ENCODE measurements at places on chromosomes 12 and 14.

GRCh38 chr14:36857136-36857535 lies 195.5 kb downstream of the PAX9 start:
- DNase-seq: no peak

- DNase-seq: no peak
These were observed 200.3 kb upstream of the PLEKHG7 start for GRCh38 chr12:92502417-92503028.

GRCh38 chr12:55041345-55042055 lies 21.7 kb downstream of the NEUROD4 start:
- DNase-seq: no peak

- no peak for DNase-seq
These were observed 57.4 kb downstream of the ACTN1 start for GRCh38 chr14:68921666-68922065.

GRCh38 chr12:101685092-101685491 lies 12.3 kb upstream of the CHPT1 start:
- DNase-seq: no peak

DNA sequence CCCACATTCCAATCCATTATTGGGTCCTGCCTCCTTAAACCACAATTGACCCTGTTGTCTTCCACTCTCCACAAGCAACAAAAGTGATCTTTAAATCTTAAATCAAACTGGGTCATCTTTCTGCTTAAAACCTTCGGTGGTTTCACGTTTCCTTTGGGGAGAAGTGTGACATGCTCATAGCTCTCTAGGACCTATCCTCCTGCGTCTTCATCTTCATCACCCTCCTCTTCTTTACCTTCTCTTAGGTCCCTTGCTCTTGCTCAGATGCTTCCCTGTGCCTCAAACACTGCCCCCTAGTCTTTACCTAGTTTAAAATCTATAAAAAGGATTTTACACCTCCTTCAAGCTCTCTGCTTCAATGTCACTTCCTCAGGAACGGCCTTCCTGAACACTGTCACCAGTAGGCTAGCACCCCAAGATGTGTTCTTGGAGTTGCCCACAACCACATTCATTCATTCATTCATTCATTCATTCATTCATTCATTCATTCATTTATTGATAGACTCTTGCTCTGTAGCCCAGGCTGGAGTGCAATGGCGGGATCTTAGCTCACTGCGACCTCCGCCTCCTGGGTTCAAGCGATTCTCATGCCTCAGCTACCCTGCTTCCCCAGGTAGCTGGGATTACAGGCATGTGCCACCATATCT lies 46.8 kb downstream of the GALNT4 start:
- no peak for DNase-seq

DNA sequence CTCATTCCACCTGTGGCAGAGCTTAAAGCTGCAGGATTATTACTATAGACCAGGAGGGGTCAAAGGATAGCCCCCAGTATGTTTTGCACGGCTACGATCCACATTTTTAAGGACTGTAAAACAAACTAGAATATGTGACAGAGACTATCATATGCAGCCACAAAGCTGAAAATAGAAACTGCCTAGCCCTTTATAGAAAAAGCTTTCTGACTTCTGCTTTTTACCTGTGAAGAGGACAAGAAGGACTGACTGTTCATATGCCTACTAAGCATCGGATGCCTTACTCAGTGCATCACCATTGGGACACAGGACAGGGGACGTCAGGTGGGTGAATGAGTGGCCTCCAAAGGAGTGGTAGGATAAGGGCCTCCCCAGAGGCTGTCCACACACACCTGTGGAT lies 29.8 kb downstream of the SPTB start:
- no peak for DNase-seq

DNA sequence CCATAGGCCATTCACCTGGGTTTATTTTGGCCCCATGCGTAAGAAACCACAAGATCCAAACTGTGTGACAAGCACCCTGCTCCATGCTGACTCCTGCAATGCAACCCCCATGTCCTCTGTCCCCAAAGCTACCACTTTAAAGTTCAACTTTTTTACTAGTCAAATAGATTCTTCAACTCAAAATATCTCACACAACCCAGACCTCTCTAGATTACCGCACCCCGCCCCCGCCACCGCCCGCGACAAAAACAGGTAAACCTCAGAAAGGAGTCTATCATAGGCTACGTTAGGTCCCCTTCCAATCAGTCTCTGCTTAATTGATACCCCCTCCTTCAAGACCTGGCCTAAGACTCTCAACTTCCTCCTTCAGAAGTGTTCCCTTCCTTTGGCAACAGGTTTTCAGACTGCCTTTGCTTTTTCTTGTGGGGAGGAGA lies 2.2 kb downstream of the ZFP36L1 start:
- no peak for DNase-seq
